ENCODE measurements at places on chromosomes 3 and 15.
A peak's percentile ranks its signal among the peaks of the same experiment; 100 is the strongest.

GRCh38 chr15:63291507-63291906 lies 14.1 kb downstream of the APH1B start:
- no peak for DNase-seq

DNA sequence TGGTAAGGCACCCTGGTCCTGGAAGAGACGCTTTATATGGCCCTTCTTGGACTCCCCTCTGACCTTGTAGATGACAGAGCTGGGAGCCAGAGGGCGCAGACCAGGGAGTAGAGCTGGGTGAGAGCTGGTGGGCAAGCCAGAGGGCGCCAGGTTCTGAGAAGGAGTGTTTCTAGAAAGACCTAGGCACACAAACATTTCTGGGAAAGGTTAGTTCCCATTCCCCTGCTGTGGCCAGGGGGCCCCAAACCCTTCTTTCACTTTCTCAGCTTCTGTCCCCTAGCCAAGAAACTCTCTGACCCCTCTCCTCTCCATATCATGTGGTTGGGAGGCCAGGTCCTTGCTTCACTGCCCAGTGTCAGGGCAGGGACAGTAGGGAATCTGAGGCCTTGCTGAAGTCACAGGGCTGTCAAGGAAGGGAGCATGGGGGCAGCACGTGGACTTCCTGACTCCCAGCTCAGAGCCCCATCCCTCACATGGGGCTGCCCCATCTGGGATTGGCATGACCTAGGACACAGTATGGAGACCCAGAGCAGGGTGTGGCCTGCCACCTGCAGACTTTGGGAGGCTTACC lies 3.6 kb downstream of the HEMK1 start:
- no peak for DNase-seq

- no peak for DNase-seq
Measured at GRCh38 chr3:57961828-57962447, 46.3 kb upstream of the FLNB start.

DNA sequence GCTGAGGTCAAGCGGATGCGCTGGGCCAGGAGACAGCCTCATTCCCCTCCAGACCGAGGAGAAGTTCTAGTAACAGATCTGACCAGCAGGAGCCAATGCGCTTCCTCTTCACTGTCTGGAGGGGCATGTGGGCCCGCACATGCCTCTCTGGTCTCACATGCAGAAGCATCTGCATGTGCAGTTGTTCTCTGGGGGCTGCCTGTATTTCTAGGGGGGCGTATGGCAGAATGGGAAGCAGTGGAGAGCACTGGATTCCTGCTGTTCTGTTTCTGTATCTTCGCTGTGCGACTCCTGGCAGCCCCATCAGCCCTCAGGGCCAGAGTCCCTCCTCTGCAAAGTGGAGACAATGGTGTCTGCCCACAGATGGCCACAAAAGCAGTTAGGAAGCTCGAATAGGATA lies 170.4 kb upstream of the IQSEC1 start:
- no peak for DNase-seq

- no peak for DNase-seq
Measured at GRCh38 chr15:91737151-91737818, 116.2 kb upstream of the SLCO3A1 start.

GRCh38 chr3:69082805-69083204 lies 1.9 kb upstream of the ARL6IP5 start:
- peak; percentile 71 for DNase-seq

- DNase-seq: no peak
Measured at GRCh38 chr3:118772547-118773011, 262.1 kb downstream of the IGSF11 start.
